CD8-positive, alpha-beta T cell (primary cell): ENCODE measurements at places on chromosomes 6 and 20.

- DNase-seq = peak; percentile 2
Measured at GRCh38 chr6:140774080-140774505, 1358.6 kb upstream of the GJE1 start.

DNA sequence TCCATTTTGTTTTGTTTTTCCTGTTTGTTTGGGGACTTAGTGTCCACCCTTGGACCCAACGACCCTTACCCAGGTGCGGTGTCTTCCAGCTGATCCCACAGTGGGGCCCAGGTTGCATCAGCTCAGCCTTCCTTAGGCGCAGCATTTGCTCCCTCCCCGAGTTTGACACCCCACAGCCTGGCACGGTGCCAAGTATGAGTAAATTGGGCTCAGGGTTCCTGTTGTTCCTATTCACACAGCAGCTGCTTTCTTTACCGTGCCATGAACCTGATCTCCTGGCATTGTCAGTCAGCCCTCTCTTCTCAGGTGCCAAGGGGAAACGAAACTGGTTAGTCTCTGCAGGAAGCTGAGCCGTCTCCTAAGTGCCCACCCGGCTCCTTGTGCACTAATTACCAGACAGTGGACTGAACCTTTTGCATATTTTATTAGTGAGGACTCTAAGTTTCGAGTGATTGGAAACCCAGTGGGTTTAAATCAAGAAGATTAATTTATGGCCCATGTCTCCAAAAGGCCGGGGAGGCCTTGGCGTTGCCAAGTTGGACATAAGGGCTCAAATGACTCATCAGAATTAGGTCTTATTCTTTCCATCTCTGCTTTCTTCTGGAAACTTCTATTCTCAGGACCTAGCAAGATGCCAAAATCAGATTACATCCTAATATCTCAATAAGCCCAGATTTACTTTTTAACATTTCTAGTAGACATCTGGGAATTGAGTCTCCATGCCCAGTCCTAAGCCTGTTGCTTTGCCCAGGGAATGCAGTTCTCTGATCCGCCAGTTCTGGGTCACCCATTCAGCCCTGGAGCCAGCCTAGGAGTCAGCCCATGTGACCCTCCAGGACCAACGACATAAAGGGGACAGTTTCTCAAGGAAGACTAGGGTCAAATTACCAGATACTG, 68.8 kb downstream of the TSHZ2 start:
- no peak for DNase-seq

DNA sequence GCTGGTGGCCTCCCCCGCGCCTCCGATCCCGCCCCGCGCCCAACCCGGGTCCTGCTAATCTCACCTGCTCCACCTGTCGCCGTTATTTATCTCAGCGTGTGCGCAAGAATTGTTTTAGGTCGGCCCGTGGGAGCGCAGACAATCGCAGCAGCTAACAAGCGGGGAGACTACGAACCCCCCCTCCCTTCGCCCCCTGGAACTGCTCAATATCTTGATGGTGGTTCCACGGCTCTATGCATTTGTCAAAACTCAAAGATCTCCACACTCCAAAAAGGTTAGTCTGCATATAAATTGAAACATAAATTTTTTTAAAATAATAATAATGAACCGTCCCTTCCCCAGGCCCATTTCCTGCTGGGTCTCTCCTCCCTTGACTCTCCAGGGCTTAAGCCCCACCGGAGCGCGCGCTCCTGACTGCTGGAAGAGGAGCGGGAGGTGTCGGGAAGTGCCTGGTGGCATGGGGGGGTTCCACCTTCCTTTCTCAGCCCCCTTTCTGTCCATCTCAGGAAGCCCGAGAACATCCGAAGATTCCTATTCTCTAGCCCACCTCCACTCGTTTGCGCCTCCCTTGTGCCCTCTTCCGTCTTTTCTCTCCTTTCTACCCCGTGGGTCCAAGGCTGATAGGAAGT, 1.6 kb upstream of the MDGA1 start:
- no peak for DNase-seq

- no peak for DNase-seq
Measured at GRCh38 chr20:51132279-51132678, 109.4 kb upstream of the KCNG1 start.

- DNase-seq = no peak
Measured at GRCh38 chr6:157993076-157993475, 11.4 kb downstream of the SYNJ2 start.

DNA sequence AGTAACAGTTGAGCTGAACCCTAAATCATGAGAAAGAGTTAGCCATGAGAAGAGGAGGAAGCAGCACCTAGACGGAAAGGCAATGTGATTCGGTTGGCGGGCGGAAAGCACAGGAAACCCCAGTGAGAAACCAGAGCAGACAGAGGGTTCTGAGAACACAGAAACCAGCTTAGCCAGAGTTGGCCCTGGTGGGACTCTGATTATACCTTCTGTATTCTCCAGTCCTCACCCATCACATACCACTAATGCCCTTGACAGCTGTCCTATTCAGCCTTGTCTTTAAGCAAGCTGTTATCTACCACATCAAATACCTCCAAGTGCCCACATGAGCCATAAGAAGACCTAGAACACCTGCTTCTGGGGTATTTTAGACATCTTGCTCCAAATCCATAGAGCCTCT, 58.9 kb upstream of the LRRC1 start:
- DNase-seq = peak; percentile 49

- DNase-seq = no peak
Measured at GRCh38 chr20:15100506-15101160, 763.2 kb upstream of the FLRT3 start.

GRCh38 chr20:49630396-49630951, 62.5 kb upstream of the PTGIS start:
- no peak for DNase-seq

DNA sequence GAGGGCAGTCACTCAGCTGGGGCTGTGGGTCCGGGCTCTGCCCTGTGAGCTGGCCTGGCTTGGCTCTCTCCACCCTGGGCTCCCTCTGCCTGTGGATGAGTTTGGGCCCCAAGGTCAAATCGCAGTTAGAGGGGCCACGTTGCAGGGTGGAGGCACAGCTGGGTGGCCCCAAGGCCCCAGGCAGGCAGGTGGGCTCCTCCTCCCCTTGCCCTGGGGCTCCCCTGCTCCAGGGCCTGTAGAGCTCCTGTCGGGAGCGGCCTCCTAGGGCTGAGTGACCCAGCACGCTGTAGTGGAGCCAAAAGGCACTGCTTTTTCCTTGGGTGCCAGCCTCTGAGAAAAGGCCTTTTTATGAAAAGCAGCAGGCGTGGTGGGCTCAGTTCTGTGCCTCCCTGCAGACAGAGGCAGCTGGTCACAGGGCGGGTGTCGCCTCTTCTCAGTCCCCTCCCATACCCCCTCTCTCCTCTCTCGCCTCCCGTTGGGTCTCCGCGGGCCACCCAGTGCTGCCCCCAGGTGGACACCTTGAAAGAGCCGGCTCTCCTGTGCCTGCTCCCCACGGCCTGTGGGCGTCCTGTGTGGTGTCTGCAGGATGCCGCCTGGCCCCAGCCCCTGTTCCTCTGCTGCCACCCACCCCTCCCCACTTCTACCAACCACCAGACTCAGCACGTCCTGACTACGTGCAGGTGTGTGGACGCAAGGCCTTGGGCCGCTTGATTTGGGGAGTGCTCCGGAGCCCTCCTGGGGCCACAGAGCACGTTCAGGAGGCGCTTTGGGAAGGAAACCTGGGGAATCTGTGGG, 13.2 kb downstream of the SS18L1 start:
- DNase-seq = peak; percentile 63

DNA sequence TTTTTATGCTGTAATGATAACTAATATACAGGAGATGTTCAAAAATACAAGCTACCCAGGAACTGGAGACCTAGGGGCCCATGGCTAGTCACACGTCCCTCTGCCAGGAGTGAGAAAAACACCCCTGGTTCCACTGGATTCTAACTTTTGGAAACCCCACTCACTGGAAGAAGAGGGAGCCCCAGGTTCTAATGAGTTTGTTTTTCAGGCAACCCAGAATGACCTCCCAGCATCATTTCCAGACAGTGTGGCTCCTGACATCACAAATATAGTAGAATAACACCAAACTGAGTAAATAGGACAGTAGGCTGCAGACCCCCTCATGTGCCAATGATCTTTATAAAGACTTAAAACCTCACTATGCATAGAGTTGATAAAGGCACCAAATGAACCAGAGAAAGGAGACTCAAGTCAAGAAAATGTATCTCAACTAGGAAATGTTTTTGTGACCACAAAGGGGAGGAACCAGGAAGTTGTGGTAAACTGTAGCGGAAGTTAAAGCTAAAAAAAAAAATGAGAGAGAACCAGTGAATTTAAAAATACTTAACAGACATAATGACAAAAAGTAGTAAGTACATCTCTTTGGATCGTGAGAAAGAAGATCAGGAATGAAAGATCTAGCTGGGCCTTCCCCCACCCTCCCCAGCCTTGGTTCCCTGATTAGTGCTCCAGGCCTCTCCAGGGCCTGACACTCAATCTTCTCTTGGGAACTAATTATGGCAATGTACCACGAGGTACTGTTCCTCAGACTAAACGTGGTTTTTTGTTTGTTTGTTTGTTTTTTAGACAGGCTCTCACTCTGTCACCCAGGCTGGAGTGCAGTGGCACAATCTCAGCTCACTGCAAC, 19.8 kb downstream of the HLA-E start:
- no peak for DNase-seq

GRCh38 chr20:1946762-1947534, 46.9 kb downstream of the PDYN start:
- no peak for DNase-seq

GRCh38 chr6:136792095-136792409, 225 bp downstream of the MAP3K5 start:
- no peak for DNase-seq

DNA sequence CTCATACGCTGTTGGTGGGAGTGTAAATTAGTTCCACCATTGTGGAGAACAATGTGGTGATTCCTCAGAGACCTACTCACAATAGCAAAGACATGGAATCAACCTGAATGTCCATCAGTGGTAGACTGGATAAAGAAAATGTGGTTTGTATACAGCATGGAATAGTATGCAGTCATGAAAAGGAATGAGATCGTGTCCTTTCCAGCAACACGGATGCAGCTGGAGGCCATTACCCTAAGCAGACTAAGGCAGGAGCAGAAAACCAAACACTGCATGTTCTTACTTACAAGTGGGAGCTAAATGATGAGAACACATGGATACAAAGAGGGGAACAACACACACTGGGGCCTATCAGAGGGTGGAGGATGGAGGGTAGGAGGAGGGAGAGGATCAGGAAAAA, 54.6 kb downstream of the SYNJ2 start:
- DNase-seq = no peak

GRCh38 chr6:39295611-39296011, 18.6 kb downstream of the KCNK17 start:
- no peak for DNase-seq

- no peak for DNase-seq
Measured at GRCh38 chr6:25747477-25747876, 7.1 kb upstream of the SLC17A4 start.

- DNase-seq = peak; percentile 48
Measured at GRCh38 chr6:106448000-106448426, 87.5 kb downstream of the CRYBG1 start.

DNA sequence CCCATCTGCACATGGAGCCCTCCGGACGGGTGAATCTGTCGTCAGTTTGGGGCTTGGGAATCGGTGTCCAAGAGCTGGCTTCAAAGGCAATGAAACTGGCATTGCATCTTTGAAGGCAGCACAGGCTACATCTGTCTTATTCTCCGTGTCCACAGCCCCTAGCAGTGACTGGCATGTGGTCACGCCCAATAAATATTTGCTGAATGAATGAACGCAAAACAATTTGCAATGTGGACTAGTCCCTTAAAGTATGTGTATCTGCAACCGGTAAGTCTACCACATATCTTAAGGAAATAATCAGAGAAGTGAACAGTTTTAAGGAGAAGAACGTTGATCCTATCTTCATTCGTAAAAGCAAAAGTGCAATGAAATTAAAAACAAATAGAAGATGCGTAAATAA, 8.0 kb upstream of the PMEPA1 start:
- no peak for DNase-seq

DNA sequence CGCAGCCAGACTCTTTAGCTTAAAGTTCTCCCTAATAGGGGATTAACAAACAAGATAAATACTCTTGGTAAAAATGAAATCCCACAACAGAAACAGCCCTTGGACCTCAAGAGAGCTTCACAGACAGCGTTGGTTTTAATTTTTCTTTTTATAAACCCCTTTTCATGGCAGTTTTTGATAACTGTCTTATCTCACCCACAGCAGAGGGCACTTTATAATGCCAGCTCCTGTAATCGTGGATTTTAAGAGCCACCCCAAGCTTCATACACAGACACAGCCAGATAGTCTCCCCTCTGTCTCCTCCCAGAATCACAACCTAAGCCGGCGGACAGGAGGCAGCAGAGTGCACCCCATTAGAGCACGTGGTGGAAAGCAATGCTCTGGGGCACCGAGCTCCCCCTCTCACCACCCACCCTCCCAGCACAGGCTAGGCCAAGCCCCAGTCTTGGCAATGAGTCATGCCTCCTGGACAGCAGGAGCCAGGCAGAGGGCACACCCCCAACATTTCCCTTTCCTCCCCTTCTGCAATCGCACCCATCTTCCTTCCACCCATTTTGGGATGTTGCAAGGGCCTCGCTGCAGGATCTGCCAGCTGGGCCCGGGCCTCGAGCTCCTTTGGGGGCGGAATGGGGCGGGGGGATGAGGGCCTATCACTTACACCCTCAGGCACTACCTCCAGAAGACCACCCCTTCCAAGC, 2.4 kb downstream of the JAG1 start:
- DNase-seq = no peak

- no peak for DNase-seq
Measured at GRCh38 chr6:165086814-165087213, 222.6 kb downstream of the C6orf118 start.

DNA sequence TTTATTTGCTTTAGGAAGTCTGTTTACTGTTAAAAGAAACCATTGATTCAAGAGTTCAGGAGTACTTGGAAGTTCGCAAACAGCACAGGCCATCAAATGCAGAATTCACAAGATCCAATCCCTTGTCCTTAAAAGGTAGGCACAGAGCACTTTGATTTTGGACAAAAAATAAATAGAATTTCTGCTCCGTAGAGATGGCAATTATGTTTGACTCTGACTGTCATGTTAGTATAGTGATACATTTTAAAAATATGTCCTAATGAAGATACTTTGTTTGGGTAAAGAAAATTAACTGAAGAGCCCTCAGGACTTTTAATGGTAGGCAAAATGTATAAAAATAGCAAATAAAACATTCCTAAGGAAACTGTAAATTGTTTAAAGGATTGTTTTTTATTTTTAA, 113.1 kb downstream of the JAG1 start:
- DNase-seq = no peak

DNA sequence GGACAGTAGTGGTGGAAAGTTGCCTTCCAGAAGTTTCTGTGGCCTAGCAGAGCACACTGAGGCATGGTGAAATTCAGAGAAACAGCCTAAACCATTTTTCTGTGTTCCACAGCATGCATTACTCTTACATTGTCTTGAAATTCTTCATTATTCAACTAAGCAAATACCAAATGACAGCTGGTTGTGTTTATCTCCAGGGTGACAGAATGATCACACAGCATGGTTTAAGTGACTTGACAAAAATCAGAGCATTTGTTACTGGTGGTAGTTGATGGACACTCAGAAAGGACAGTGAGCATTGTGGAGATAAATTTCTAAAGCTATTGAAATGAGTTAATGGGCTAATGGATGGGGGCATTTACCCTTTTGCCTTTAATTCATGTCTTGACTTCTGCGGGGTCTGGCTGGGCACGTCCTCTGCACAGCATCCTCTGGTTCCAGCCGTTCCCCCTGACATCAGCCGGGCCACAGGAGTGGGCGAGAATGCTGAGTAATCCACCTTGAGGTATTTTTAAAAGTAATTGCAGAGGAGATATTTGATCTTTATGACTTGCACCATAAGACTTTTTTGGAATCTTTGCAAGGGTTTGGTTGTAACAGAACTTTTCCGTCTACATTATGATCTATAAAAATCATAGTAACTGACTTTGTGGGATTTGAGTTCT, 78.9 kb upstream of the SCP2D1 start:
- no peak for DNase-seq

GRCh38 chr20:57332105-57333089, 2.8 kb downstream of the SPO11 start:
- DNase-seq = no peak
